ENCODE measurements at places on chromosomes 2 and 18.

GRCh38 chr2:213545481-213545880, 261.2 kb downstream of the SPAG16 start:
- DNase-seq = no peak

DNA sequence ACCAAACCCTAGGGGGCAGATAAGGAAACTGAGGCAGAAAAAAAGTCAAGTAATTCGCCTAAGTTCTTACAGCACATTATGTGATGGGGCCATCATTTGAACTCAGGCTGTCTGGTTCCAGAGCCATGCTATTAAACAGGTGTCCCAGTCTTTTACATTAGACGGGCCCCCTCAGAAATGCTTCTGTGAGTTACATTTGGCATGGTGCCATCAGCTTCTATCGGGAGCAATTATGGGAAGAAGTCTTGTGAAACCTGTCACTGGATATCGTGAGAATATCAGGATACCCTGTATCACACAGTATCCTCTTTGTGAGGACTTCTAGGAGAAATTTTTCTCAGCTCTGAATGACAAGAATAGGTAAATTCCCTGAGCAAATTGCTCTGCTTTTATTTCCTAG, 143.7 kb upstream of the NOSTRIN start:
- no peak for DNase-seq

DNA sequence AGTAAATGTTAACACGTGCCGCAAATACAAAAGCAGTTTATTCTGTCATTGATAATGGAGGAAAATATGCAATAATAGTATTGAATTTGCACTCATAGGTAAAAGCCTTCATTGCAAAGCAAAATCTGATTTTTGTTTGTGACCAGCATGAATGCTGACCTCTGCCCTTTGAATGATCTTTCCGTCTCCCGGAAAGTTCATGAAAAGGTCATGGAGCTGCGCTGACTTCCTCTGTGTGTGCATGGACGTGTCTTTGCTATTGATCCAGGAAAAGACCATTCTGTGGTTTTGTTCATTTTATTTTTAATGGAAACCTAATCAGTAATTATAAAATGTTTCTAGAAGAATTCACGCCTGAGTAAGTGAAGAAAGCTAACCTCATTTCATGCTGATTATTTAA, 320.0 kb downstream of the MTX2 start:
- DNase-seq = no peak

DNA sequence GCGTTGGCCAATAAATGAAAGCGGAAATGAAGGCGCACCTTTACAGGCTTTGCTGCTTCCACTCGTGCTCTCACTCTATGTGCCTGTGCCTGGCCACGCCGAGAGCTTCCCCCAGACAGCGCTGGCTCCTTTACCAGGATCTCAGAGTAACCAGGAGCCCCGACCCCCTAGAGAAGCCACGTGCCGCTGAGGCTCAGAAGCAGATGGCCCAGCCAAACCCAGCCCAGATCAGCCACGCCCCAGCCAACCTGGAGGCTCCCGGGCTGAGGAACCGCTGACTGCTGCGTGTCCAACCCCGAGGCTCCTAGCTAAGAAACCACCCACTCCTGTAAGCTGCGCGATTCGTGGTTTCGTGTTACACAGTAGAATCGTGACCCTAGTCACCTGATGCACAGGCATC, 199.3 kb downstream of the NCK2 start:
- no peak for DNase-seq

DNA sequence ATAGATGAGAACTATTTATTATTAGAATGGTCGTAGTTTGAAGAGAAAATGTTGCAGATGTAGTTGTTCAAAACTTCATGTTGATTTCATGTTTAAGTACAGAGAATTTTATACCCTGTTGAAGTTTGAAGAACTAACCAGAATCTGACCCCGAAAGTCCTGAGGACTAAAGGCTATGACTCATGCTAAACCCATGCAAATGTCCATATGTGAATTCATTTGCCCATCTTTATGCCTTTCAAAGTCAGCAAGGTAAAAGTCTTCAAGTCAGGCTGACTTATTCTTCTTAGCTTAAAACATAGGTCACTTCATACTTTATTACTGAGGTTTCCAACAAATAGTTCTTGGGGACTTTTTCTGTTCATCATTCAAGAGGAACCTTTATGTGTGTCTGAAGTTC, 185.5 kb downstream of the CCDC85A start:
- DNase-seq = no peak

GRCh38 chr2:74881176-74881575, 47.2 kb downstream of the HK2 start:
- no peak for DNase-seq

DNA sequence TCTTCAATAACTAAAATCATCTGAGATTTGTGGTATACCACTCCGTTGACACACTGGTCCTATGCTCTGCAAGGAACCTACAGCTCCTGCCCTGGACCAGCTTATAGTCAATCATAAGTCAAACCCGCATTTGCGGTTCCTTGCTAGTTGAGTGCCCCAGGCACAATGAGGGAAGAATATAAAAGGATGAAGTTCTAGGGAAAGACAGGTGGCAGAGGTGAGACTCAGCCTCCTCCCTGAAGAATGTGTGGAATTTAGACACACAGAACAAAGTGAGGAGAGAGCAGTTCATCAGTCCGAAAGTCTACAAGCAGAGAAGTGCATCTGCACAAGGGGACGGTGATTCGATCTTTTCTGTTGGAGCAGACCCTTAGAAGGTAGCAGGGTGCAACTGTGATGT, 615.0 kb upstream of the FANCL start:
- no peak for DNase-seq

- no peak for DNase-seq
These were observed 152.3 kb downstream of the PAX3 start for GRCh38 chr2:222146488-222146887.

- no peak for DNase-seq
These were observed 27.7 kb downstream of the IMPA2 start for GRCh38 chr18:12008842-12009580.

GRCh38 chr2:179646862-179647587, 214.4 kb downstream of the ZNF385B start:
- no peak for DNase-seq

- DNase-seq = no peak
These were observed 148.3 kb downstream of the SATB2 start for GRCh38 chr2:199309411-199309810.

- no peak for DNase-seq
These were observed 295.9 kb downstream of the ERBB4 start for GRCh38 chr2:212242724-212243123.

GRCh38 chr2:207238831-207239701, 73.3 kb upstream of the KLF7 start:
- DNase-seq = no peak

DNA sequence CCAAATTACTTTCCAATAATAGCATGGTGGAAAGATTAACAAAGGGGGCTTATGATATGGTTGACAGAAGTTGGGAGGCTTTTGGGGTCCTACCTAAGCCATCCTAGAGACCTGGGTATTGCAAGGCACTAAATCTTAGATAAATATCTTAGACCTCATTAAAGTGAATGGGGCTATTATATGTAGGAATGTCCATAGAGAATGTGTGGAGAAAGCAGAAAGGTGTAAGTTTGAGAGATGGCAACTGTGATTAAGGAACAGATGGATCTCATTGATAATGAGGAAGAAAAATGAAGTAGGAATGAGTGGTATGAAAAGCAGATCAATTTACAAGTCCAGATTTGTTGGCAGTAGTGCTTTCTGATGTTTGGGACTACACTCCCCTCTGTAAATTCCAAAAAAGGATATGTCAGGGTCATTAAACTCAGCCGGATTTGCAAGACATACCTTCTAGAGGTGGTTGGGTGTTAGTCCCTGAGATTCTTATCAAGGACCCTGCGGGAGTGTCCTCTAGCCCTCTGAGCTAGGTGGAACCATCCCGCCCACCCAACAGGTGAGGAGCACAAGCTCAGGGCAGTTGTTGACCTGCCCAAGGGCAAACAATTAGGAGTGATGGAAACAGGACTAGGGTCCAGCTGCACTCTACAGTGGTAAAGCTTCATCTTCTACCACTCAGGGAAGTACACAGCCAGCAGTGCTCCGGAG, 12.1 kb downstream of the TCF7L1 start:
- DNase-seq = no peak

DNA sequence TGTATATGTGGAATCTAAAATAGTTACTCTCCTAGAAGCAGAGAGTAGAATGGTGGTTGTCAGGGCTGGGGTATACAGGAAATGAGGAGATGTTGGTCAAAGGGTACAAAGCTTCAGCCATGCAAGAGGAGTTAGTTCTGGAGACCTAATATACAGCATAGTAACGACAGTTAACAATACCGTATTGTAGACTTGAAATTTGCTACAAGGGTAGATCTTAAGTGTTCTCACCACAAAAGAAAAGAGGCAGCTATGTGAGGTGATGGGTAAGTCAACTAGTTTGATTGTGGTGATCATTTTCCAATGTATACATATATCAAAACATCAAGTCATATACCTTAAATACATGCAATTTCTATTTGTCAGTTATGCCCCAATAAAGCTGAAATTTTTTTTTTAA, 98.2 kb upstream of the CYP1B1 start:
- no peak for DNase-seq

DNA sequence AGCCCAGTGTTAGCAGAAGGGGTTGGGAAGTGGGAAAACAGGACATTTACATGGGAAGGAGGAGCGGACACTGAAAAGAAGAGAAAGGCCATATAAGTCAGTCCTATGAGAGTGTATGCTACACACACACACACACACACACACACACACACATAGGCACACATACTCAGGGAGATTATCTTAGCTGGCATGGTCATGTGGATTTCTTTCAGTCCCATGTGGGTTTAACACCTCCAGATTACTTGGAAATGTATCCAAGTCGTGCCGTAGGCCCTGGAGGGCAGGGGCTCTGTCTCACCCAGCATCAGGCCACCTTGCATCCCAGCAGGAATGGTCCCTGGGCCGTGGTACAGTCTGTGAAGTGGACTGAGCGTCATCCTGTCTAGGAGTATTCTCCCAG, 113.3 kb upstream of the CAPN13 start:
- DNase-seq = no peak

DNA sequence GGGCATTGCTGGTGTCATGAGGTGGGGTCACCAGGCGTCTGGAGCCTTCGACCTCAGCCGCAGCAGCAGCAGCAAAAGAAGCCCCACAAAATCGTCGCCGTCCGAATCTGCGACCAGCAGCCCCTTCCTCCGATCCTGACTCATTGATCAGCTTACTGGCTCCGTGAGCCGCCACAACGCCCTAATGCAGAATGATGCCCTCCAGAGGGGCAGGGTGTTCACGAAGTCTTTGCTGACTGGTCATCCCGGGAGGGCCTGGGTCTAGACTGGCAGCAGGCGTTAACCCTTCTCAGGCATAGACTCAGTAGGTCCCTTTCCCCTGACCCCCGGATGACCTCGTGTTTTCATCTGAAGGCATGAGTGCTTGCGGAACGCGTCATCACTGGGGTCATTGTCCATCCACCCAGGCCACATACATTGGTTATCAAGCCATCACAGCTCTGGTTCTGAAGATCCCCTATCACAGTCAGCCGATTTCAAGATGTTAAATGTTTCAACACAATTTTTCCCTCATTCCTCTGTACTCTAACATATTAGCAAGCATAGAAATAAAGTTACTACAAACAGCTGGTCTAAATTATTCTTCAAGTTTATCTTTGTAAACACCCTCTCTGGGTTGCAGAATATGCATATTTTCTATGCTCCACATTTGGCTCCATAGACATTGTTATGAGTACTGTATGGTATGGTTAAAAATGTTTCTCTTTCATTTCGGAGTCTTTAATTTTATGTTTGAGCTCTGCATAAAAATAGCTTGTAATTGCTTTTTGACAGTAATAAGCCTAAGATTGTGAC, 83.3 kb upstream of the SALL3 start:
- DNase-seq = no peak

DNA sequence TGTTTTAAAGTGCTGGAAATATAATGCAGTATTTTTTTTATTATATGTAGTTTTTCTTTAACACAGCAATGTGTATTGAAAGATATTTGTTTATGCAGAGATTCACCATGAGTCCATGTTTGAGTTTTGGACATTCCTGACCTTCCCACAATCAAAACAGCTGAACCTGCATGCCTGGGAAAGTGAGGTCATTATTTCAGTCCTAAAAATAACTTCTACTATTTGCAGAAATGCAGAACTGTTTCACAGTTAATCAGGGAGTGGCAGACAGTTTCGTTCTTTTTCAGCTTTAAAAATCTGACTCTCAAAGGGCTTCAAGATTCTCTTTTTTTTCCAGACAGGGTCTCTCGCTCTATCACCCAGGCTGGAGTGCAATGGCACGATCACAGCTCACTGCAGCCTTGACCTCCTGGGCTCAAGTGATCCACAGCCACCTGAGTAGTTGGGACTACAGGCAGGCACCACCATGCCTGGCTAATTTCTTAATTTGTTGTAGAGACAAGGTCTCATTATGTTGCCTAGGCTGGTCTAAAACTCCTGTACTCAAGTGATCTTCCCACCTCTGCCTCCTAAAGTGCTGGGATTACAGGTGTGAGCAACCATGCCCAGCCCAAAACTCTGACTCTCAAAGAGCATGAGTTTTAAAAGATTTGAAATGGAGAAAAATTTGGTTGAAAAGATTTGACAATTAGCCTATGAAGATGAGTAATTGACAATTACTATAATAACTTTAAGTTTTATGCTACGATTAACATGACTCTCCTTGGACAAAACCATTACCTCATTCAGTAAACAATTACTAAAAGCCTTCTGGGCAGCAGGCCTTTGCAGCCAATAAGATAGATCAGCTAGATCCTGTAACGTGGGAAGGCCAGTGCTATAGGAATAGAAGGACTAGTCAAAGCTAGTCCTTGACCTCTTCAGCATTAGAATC, 5.0 kb upstream of the MYL12B start:
- DNase-seq = no peak

- no peak for DNase-seq
These were observed 76.4 kb downstream of the C2orf74 start for GRCh38 chr2:61238219-61239012.

DNA sequence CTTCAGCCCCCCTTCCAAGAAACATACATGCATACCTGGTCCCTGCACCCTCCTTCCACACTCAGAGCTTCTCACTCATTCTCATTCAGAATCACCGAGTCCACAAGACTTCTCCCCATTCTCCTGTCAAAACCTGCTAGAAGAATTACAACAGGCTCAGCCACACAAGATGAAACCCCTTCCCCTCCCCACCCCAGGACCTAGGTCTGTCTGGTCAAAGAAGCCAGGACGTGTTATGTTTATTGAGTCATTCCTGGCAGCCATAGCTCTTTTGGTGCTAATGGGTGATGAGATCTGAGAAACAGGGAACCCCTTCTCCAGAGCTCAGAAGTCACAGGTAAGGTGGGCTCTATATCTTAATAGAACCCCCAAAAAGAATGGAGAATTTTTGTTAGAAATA, 1.4 kb upstream of the ADD2 start:
- no peak for DNase-seq

- no peak for DNase-seq
These were observed 383.2 kb upstream of the SLC14A2 start for GRCh38 chr18:45232061-45232460.
